ENCODE measurements at places on chromosomes 1 and 21.

DNA sequence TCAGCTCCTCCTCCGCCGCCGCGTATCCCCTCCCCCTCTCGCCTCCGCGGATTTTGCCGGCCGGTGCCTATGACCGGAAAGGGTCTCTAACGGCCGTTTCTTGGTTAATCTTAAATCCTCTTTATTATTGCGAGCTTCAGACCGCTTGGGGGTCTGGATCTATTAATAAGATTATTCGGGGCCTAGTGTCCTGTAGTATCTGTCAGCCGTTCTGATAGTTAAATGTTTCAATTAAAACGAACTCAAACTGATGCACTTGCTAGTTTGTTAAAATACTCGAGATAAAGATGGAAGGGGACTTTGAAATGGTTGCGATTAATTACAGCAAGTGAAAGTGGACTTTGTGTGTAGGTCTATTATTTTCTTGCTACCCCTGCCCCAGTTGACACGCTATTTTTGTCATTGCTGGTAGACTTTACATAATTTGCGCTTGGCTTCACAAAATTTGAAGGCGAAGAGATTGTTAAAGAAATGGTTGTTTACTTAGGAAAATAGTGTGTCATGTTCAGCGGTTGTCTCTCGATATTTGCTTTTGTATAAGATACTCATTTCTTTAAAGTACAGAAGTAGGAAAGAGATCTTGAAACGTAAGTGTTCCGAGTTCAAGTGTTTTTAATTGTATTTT is 779 bp downstream of the SON start:
- DNase-seq = no peak

GRCh38 chr1:114490274-114490693 is 20.7 kb downstream of the TRIM33 start:
- DNase-seq = no peak

GRCh38 chr1:75668813-75669212 is 55.7 kb upstream of the ACADM start:
- no peak for DNase-seq

- peak; percentile 21 for DNase-seq
Measured at GRCh38 chr1:73511038-73511437, 686.9 kb downstream of the LRRIQ3 start.

DNA sequence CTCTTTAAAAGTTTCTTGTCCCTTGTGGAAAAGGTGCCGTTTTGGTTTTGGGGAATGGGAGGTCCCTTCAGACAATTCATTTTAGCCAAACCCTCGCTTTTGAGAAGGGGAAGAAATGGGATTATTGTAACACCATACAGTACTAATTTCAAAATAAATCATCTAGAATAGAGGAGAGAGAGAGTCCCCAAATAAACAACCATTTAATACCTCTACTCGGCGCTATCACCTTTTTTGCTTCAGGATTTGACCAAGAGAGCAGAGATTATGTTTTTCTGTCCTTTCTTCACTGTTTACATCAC is 770 bp upstream of the RC3H1 start:
- DNase-seq = no peak

Measured in retinal pigment epithelial cell (primary cell).